ENCODE measurements at places on chromosomes 12 and 14.

DNA sequence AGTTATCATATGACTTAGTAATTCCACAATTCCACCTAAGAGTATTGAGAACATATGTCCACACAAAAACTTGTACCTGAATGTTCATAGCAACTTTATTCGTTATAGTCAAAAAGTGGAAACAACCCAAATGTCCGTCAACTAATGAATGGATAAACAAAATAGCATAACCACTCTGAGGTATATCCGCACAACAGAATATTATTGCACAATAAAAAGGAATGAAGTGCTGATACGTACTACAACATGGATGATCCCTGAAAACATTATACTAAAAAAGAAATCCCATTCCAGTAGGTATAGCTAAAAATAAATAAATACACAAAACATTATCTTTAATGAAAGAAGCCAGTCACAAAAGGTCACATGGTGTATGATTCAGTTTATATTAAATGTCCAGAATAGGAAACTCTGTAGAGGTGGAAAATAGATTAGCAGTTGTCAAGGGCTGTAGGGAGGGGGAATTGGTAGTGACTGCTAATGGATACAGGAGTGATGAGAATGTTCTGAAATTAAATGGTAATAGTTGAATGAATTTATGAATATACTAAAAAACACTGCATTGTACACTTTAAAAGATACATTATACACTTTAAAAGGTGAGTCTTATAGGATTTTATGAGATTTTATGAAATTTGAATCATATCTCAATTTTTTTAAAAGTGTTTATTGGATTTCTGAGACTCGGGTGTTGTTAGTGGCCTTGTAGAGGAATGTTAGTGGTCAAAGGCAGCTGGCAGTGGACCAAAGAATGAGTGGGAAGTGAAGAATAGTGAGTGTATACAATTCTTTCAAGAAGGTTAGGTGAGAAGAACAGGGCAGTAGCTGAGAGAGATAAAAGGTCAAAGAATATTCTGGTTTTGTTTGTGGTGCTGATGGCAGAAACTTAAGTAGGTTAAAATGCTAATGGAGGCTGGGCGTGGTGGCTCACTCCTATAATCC, 36.3 kb upstream of the BAZ1A start:
- DNase-seq: peak; percentile 52

DNA sequence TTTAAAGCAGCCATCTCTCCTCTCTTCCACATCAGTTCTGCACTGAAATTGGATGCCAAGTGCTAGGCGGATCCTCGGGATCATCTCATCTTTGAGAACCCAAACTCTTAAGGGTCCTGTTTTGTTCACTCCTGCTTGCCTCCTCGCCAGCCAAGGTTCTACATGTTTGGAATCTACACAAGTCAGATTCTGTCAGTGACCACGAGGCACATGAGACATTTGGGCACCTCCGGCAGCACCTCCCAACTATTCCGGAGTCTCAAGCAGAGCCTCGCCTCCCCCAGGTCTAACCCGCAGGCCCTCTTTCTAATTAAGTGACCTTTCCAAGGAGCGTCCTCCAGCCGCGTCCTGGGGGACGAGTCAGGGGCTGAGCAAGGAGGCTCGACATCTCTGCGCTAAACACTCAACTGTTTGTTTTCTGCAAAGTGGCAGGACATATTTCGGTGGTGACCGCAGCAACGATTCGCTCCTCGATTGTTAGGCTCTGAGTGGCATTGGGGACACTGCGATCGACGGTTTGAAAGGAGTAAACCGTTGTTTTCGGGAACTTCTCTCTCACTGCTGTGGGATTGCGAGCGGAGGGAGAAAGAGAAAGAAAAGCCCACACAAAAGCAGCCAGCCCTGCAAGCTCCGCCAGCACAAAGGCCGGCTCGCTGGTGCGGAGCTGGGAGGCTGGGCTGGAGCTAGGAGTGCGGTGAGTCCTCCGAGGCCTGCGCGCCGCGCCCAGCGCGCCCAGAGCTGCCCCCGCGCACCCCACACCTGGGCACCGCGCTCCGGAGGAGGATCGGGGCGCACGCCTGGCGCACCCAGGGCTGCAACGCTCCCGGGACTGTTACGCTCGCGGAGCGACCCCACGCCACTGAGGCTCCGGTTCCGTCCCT, 640 bp downstream of the ARMH4 start:
- peak; percentile 44 for DNase-seq

DNA sequence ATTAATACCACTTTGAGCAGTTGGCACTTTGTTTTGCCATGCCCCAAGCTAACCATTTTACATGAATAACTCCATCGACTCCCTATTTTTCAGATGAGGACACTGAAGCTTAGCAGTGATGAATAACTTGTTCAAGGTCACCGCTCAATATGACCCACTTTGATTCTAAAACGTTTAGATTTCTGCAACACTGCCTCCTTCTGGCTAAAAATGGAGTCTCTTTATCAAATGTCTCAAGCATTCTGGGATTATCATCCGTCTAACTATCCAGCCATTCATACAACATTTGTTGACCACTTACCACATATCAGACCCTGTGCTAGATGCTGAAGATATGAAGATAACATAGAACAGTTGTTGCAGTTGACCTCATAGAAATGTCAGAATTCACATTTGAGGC, 298.0 kb downstream of the PPFIA2 start:
- no peak for DNase-seq

DNA sequence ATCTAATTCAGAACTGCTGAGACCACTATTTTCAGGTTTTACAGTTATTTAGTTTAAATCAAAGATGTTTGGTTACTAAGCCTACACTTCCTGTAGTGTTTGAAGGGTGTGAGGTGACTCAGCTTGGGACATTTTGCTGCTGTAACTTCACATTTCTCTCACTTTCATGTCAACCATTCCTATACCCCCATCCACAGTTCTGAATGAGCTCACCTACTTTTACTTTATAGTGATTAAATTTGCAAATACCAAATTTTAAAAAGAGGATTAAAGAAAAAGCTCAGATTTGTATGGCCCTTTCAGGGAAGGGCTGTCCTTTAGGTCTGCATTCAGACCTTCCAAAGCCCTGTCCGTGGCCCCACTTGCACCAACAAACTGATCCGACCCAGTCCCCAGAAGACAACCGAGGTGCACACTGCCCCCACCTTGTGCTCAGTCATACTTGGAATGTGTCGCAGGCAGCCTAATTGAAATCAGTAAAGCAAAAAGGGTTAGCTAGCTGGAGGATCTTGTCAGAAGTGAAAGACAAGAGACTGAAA, 174.4 kb downstream of the MON2 start:
- peak; percentile 73 for DNase-seq

DNA sequence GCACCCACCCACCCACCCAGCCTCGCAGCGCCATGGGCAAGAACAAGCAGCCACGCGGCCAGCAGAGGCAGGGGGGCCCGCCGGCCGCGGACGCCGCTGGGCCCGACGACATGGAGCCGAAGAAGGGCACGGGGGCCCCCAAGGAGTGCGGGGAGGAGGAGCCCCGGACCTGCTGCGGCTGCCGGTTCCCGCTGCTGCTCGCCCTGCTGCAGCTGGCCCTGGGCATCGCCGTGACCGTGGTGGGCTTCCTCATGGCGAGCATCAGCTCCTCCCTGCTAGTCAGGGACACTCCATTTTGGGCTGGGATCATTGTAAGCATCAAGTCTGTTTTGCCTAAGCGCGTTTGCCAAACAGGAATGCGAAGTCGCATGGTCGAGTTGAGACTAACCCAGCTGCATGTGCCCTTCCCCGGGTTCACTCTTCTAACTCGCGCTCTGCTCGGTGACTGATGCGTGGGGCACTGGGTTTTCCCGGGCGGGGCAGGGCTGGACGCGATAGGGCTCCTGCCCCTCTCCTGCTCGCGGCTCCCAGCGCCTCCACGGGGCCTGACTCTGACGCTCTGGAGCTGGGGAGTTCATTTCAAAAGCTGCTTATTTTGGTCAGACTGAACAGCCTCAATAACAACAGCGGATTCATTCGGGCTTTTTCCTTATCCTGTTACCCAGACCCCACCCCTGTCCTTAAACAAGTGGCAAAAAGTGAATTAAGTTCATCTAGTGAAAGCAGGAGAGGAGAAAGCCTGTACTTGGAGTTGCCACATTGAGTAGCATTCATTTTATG, 458 bp downstream of the SSPN start:
- DNase-seq: peak; percentile 60

- DNase-seq: no peak
Measured at GRCh38 chr14:100144996-100145646, 14.3 kb downstream of the DEGS2 start.

All from mesenchymal stem cell (in vitro differentiated cells and primary cell).